ENCODE measurements at places on chromosomes 13 and 19.

GRCh38 chr13:20258208-20258962 is 26.3 kb upstream of the GJB6 start:
- no peak for DNase-seq

DNA sequence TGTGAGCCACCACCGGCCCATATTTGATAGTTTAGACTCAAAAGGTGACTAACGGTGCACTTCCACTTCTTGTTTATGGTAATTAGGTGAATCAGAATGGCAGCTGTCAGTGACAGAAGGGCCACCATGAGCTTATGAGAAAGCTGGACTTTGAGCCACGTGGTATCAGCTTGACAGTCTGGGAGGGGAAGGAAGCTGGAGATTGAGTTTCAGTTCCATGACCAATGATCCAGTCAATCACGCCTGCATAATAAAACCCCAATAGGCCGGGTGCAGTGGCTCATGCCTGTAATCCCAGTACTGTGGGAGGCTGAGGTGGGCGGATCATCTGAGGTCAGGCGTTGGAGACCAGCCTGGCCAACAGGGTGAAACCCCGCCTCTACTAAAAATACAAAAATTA is 8.2 kb downstream of the EID2B start:
- no peak for DNase-seq

GRCh38 chr13:75222031-75222430 is 259.9 kb downstream of the TBC1D4 start:
- no peak for DNase-seq

DNA sequence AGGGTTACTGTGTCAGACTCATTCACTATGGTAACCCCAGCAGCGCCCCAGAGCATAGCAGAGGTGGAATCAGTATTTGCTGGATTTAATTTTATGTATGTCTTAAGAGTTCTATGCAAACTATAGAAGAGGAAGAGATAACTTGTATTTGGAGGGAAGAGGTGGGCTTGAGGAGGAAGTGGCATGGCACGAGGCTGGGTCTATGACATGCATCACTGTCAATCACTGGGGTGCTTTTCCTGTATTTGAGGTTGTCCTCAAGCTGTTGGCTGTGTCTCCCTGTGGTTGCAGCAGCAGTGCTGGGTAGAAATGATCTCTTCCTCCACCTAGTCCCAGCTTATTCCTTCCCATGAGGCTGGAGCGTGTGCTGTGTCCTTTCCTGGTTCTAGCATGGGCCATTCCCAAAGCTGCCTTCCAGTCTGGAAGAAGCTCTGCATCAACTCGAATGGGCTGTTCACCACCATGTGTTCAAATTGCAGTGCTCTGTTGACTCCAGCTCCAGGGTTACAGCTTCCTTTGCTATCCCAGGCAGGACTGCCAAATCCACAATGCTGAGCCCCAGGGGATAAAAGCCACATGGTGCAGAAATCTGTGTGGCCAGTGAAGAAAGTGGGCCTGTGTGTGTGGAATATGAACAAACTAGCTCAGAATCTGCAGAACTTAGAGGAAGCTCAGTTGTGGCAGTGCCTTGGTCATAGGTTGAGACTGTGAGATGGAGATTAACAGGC is 73.1 kb upstream of the MTIF3 start:
- DNase-seq = no peak

GRCh38 chr13:31209841-31210210 is 10.1 kb downstream of the B3GLCT start:
- no peak for DNase-seq

GRCh38 chr13:48547663-48548092 is 14.8 kb upstream of the RCBTB2 start:
- no peak for DNase-seq

GRCh38 chr13:113926301-113926761 is 47.5 kb downstream of the C13orf46 start:
- DNase-seq = no peak

- DNase-seq = no peak
These were observed 9.6 kb downstream of the CAPN12 start for GRCh38 chr19:38734426-38735256.

DNA sequence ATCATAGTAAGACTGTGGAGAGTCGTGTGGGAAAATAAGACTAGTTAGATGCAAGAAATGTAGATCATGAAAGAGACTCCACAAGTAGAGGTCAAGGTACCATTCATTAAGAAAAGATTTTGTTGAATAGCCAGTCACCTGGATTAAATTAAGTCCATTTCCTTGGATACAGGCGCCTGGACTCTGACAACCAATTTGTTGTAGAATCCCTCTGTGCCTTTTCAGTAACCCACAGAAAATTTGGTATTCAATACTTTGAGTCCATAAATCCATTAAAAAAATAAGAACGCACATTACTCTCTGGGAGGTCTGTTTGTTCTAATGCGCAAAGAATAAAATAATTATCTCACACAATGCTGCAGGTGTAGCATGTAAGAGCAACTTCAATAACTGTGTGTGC is 469.4 kb downstream of the KLF12 start:
- no peak for DNase-seq

DNA sequence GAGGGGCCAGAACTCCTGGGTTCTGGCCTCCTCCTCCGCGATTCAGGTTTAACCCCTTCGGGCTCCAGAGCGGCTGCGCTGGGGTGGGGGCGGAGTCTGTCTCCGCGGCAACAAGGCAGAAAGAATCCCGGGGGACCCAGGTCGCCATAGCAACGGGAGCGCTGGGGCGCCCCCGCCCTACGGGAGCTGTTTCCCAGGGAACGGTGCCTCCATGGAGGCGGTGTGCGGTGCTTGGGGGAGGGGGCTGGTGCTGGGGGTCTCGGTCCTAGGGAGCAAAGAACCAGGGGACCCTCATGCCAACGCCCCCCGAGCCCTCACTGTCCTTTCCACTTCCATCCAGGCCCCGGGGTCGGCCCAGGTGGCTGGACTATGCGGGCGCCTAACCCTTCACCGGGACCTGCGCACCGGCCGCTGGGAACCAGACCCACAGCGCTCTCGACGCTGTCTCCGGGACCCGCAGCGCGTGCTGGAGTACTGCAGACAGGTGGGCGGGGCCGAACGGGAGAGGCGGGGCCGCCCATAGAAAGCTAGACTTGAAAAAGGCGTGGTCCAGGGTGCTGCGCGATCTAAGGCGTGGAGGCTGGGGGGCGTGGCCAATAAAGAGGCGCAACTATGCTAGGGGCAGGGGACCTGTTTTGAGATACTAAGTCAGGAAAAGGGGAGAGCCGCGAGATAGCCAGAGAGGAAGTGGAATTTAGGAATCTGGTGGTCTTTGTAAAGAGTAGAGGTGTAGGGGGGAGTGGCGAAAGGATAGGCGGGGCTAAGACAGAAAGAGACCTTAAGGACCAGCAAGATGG is 1.2 kb downstream of the APLP1 start:
- DNase-seq = no peak

DNA sequence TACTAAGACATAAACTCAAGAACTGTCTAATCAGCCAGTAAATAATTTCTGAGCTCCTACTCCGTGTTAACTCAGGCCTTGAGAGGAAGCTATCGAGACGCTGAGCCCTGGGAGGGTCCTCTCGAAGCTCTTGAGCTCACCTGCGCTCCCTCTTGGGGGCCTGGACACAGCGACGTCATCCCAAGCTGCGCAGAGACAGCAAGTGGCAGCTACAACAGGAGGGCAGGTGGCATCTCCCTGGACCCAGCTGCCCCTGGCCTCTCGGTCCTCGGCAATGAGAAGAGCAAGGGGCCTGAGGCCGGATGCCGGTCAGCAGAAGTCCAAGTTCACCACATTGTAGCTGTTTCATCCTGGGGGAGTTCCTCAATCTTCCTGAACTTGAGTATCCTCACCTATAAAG is 30.5 kb upstream of the TUBGCP3 start:
- DNase-seq = no peak

- no peak for DNase-seq
These were observed 175.1 kb downstream of the DCLK1 start for GRCh38 chr13:35956074-35956473.

DNA sequence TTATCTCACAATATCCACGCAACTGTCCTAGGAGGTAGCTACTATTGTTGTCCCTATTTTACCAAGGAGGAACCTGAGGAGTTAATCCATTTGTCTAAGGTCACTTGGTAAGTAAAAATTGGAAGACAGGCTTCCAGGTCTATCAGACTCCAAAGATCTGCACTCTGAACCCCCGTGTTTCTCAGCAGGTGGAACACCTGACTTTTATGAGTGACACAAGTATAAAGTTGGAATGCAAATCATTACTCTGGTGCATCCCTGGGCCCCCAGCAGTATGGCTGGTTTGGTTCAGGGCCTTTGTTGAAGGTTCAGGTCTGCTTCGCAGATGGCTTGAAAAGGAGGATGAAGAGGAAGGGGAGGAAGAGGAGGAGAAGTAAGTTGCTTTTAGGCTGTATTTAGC is 46.0 kb downstream of the RGCC start:
- DNase-seq = no peak

DNA sequence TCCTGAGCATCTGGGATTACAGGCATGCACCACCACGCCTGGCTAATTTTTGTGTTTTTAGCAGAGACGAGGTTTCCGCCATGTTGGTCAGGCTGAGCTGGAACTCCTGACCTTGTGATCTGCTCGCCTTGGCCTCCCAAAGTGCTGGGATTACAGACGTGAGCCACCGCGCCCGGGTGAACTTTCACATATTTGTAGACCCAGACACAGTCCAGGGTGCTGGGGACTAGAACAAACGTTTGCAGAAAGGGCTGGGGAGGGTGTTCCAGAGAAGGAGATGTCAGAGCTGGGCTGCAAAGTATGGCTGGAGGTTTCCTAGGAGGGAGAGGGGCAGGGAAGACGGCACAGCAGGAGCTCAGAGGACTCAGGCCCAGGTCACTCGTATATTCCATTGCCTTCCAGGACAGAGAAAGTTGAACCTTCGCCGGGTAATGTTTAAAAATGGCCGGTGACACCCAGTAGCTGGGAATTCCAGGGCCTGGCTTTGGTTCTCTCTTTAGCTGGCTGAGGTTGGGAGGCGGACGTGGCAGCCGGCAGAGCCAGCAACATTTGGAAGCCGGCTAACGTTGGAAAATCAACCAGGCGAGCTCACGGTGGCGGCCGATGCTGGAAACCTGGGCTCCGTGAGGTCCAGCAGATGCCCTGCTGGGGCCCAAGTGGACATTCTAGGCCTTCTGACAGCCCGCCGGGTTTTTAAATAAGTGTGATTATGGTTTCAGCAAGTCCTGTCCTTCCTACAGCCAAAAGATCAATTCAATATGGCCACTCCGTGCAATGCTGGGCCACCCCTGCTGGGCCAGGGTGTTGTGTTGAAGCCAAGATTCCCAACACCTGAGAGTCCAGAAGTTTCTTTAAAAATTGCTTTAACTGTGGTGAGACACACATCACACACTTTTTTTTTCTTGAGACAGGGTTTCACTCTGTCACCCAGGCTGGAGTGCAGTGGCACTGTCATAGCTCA is 41.5 kb downstream of the NFIC start:
- DNase-seq = no peak

DNA sequence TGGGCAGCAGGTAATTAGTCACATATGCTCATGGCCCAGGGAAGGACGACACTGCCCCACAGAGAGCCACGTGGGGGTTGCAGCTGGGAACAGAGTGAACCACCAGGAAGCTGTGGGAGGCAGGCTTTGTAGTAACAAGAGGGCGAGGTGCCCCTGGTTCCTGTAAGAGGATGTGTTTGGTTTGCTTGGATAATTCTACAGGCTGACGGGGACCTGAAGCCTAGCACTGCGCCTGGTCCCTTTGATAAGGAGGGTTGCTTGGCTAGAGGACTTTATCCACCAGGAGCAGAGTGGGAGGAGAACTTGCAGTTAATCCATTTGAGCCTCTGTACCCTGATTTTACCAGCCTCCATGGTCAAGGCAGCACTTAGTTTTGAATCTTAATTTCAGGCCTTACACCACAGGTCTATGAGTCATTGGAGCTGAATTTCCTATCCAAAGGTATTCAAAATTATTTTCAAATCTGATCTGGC is 67.4 kb upstream of the CLDN10 start:
- no peak for DNase-seq

DNA sequence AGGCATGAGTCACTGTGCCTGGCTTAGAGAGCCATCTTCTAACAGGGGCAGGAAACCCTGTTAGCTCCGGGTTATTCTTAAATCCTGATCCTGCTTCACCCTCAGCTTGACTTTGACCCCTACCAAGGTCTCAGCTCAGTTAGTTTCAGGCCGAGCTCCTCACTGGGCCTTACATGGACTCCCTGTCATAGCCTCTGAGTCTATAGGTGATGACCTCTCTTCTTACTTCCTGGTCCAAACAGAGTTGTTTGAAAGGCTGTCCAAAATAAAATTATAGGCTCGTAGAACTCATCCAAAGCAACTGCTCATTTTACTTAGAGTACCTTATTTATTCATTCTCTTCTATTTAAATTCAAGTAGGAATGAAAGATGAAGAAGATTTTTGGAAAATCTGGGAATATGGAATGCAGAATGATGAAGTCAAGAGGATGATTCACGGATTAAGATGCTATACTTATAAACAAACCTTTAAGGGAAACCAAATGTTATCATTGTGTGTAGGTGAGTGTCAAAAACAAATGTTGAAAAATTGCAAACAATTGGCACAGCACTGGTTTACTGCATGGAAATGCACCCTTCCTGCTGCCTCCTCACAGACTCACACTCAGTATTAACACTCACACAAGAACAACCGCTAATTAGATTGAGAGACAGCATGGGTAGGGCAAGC is 174.1 kb downstream of the RGCC start:
- DNase-seq = no peak

GRCh38 chr19:38378866-38379265 is 4.5 kb downstream of the PSMD8 start:
- DNase-seq = no peak

- no peak for DNase-seq
These were observed 4.7 kb upstream of the TLE2 start for GRCh38 chr19:3033595-3034405.

- no peak for DNase-seq
These were observed 55.8 kb downstream of the VAV1 start for GRCh38 chr19:6828306-6828697.

DNA sequence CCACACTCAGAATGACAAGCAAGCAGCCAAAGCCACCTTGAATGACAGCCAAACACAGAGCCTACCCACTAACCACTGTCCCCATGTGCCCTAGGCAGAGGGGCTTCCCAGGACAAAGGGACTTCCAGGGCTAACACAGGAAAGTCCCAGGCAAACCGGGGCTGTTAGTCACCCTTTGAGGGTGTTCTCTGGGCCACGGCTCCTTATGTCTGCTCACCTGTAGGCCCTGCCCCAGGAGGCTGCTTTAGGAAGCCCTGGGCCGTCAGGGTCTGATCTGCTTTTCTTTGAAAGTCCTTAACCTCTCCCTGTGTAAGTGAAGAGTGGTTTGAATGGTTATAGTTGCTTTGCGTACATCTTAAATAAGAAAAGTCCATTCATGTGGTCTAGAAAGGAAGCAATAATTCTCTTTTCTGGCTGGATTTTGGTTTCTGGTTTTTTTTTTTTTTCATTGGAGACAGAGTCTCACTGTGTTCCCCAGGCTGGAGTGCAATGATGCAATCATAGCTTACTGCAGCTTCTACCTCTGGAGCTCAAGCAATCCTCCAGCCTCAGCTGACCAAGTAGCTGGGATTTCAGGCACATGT is 161.4 kb downstream of the EFNB2 start:
- no peak for DNase-seq

GRCh38 chr13:51914137-51914493 is 52.3 kb downstream of the CCDC70 start:
- no peak for DNase-seq
